CD4-positive, alpha-beta T cell treated with Interleukin-6 for 4 hours (primary cell): ENCODE measurements at places on chromosomes 12 and 14.

- DNase-seq: no peak
Observed at GRCh38 chr14:95943699-95944098, 67.1 kb downstream of the TUNAR start.

DNA sequence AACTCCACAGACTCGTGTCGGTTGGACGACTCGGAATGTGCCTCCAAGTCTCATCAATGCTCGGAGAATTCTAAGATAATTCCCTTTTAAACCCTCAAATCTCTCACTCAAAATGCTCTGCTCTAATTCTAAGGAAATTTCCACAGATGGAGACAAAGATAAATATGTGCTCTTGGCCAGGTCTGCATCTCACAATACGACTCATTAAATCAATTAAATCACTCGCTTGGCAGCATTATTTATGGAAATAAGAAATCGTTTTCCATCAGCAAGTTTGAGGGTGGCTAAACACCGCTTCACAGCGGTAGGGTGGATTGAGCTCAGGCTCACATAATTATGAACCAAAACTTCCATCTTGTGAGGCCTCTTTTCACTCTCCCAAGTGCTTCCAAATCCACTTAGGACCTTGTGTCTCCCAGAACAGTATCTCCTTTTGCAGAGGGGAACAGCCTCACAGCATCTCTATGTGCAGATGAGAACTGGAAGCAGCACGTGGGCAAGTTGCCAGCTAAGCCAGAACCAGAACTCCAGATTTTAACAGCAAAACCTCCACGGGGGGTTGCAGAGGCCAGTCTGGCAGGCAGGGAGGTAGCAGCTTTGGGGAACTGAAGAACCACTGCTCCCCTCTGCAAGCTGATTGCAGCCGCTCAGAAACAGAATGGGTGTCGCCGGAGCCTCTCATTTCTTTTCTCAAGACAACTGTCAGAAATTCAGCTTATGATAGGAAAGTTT lies 43.8 kb downstream of the RIMBP2 start:
- DNase-seq: no peak

GRCh38 chr12:9745199-9745598 lies 12.3 kb upstream of the CLECL1 start:
- no peak for DNase-seq

GRCh38 chr14:85534458-85535293 lies 4.7 kb downstream of the FLRT2 start:
- no peak for DNase-seq

DNA sequence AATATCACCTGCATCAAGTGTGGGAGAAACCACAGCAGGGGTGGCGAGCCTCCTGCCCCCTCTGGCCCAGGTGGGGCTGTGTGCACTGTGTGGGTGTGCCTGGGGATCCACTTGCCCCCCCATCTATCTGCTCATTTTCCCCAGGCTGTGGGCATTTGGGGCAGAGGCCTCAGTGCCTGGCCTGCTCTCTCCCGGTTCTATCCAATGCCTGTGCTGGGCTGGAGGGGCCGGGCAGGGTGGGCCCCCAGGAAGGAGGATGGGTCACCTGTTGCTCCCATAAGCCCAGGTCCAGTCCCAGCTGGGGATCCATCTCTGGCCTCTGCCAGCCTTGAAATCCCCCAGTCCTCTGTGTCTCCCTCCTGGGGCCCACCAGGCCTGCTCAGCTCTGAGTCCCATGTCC lies 105.6 kb downstream of the TMEM121 start:
- DNase-seq: no peak

DNA sequence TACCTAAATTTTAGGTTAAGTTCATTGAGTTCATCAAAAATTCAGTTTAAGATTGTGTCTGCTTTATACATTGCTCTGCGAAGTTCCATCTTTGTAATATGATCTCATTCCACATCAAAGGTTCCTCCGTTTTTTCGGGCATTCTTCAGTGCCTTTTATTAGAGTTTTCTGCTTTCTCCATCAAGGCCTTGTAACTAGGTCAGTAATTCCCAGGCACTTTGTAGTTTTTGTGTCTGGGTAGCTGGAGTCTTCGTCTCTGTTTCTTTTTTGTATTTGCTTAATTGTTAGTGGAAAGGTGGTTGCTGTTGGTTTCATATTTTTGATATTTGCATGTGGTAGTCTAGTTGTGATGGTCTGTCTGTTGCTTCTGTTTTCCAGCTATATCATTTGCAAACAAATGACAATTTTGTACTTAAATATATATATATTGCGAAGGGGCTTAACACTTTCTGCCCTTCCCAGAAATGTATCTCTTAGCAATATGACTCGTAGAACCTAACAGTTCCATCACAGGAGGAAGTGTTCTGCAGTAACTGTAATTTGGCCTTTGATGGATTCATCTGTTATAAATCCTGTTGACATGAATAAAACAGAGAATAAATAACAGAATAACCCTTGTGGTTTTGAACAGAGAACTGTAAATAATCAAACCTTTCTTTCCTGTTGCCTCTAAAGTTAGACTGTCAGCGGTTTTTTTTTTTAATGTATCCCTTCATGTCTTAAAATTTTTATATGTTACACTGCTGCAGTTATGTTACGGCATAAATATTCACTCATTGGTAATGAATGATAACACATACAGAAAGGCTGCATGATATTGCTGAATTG lies 88.4 kb upstream of the DYNC1H1 start:
- DNase-seq: no peak

DNA sequence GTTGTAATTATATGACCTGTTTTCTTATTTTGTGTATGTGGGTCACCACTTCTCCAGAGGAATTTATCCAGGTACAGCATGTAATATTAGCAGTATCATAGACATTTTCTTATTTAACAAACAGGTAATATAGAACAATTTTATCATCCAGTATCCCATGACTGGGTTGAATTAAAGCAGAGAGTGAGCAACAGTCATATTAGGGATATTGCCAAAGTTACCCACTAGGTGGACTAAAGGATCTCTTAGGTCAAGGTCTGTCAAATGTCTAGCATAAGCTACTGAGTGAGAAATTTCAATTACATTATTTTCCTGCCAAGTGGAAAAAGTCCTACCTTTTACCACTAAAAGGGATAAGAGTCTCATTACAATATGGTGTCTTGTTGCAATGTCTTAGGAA lies 62.1 kb upstream of the TRIM9 start:
- DNase-seq: no peak

DNA sequence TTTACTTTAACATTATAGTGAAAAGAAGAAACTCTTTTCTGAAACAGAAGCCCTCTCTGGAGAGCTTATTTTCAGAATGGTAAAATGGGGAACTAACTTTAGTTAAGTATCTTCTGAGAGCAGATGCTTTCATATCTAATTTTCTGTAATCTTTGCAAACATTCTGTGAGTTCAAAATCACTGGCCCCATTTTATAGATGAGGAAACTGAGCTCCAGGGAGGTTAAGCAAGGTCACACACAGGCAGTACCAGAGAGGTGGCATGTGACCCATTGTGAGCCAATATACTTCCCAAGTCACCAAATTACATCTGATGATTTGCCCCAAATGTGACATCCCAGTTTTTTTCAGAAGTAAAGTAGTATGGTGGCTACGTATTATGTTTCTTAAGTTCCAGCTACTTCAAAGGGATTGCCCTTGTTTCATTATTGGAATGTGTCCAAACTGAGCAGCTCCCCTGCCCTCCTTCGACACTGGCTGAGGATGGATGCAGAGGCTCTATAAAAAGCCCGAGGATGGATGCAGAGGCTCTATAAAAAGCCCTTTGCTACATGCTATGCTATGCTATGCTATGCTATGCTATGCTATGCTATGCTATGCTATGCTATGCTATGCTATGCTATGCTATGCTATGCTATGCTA lies 36.2 kb upstream of the NUDT4 start:
- no peak for DNase-seq

- no peak for DNase-seq
Observed at GRCh38 chr12:108609537-108610335, 11.9 kb upstream of the TMEM119 start.

DNA sequence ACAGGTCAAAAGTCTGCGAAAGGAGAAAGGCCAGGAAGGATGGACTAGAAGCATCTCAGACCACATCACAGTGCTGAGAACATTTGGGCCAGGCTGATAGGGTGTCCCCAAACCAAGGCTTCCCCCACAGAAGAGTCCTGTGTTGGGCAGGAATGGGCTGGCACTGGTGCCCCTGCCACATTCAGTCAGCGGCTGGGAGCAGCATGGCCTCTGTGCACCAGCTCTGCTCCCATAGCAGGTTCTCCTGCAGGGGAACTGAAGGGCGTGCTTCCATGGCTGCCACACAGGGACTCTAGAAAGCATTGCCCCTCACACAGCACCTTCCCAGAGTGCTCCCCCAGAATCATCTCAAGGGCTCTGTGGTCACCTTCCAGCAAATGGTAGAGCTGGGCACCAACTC lies 17.5 kb downstream of the EVL start:
- no peak for DNase-seq

GRCh38 chr14:92978229-92979021 lies 55.5 kb downstream of the CHGA start:
- DNase-seq: no peak

- no peak for DNase-seq
Observed at GRCh38 chr14:87613881-87614280, 379.1 kb downstream of the GALC start.

- no peak for DNase-seq
Observed at GRCh38 chr14:78902010-78902623, 731.9 kb downstream of the NRXN3 start.

DNA sequence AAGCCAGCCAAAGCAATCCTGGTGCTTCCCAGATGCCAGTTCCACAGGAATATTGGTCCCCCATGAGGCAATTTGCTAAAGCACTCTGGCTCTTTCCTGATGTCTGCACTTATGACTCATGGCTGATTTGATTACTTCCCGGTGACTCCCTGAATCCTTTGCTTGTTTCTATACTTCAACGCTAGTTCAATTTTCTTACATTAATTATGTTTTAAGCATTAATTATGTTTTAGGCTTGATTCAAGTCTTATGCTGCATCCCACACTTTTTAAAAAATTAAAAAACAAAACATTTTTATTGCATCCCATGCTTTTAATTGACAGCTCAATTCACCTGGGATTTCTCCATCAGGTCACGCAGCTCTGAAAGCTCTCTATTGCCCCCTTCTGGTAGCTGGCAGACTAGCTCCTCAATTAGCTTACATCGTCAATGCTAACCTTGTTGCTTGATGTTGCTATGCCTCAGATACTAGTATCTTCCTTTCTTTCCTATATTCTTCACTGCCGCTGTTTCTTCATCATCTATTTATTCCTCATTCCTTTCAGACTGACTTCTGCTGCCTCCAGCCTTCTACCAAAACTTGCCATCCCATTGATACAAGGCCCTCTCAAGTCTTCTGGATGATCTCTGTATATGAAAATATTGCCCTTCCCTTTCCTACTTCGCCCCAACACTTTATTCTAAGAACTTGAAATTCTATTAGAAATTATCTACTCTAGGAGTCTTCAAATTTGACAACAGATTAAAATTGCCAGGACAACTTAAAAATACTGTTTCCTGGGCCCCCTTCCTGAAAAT lies 32.0 kb downstream of the TSHR start:
- DNase-seq: peak; percentile 72

GRCh38 chr12:117235261-117235660 lies 45.0 kb upstream of the FBXO21 start:
- no peak for DNase-seq

GRCh38 chr14:99601361-99601831 lies 2.6 kb downstream of the CCDC85C start:
- DNase-seq: no peak

GRCh38 chr14:102772781-102773570 lies 4.3 kb upstream of the TRAF3 start:
- DNase-seq: no peak

DNA sequence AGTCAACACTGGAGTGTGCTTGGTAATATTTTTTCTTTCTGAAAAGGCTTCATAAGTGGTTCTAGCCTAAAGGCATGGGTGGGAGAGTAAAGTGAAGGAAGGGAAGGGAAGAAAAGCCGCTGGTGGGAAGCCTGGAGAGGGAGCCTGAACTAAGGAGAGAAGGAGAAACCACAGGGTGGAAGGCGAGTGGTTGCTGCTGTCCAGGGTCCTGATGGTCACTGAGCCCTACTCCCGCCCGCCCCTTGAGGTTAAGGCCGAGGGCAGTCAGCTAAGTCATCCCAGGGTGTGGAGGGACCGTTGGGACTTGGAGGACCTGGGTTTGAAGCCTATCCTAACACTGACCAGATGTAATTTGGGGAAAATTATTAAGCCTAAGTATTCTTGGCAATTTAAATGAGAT lies 189.1 kb downstream of the PIWIL1 start:
- DNase-seq: no peak

DNA sequence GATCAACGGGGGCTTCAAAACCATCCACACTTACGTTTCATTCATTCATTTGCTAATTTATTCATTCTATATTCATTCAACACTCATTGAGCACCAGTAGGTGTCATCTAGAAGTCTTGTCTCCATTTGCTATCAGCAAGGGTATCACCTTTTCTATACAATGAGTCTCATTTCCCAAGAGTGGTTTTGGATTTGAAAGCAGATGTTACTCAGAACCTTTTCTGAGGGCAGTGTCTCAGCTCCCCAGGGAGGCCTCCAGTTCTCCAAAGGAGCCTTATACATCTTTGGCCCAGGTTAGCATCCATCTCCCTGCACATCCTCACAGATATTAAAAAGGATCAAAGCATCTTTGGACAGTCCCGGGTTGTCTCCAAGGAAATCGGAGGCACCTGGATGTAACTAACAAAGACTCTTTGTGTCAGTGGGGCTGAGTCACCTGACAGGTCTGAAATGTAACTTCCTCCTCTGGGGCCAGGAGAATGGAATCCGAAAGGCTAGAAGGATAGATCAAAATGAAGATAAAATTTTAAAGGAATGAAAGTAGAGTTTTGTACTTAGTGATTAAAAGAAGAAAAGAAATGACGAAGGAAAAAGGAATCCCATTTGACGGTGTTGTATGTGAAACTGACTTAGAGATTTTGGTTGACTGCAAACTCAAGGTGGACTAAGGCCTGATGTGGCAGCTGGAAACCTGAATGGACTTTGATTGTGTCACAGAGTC lies 103.0 kb downstream of the VCPKMT start:
- no peak for DNase-seq

GRCh38 chr12:131452444-131452860 lies 258.4 kb upstream of the SFSWAP start:
- DNase-seq: peak; percentile 32

- DNase-seq: no peak
Observed at GRCh38 chr14:24851837-24852236, 198.1 kb downstream of the STXBP6 start.

GRCh38 chr12:79056775-79057174 lies 192.2 kb downstream of the SYT1 start:
- no peak for DNase-seq

DNA sequence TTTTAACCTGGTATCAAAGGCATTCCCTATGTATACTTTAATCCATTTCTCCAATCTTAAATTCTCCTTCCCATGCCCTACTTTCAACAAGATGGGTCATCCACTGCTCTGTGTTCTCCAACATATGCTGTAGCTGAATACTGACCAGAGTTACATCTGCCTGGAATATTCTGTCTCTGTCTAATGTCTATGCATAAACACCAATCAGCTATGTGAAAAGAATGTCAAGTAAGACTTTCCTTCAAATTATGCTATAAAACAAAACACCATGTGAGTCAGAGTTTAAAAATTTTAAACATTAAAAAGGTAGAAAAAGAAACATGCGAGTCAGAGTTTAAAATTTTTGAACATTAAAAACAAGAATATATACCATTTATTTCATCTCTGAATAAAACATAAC lies 19.3 kb downstream of the NT5DC3 start:
- no peak for DNase-seq
